ENCODE measurements at places on chromosomes 12 and 14.

DNA sequence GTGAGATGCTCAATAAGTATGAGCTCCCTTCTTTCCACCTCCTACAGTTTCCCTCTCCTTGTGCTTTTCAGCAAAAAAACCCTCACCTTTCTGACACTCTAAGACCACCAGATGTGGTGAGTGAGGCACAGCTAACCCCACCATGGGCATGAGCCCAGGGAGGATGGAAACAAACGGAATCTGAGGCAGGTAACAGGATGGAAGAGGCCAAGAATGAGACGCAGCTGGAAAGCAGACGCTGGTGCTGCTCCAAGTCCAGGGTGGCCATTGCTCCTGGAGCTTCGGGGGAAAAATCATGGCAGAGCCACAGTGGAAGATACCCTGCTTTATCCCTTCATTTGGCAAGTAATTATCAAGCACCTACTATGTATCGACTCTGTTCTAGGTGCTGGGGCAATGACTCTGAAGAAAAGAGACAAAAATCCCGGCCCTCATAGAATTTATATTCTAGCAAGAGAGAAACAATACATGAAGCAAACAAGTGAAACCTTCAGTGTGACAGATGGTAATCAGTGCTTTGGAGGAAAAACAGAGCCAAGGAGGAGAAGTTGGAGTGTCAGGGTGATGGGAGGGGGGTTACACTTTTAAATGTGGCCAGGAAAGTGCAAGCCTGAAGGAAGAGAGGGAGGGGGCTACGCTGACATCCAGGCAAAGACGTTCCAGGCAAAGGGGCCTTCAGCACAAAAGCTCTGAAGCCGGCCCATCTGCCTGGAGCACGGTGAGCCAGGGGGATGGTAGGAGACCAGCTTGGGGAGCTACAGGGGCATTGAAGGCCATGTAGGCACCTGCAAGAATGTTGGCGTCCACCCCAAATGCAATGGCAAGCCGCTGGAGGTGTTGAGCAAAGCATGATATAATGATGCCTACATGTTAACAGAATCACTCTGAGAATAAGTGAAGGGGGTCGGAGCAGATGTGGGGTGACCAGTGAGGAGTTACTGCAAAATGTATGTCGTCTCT, 154.2 kb downstream of the DPF3 start:
- no peak for DNase-seq

- no peak for DNase-seq
These were observed 137.3 kb downstream of the NAV3 start for GRCh38 chr12:77968021-77968420.

- no peak for DNase-seq
These were observed 58.9 kb downstream of the BCL11B start for GRCh38 chr14:99213101-99213500.

- DNase-seq = no peak
These were observed 65.0 kb downstream of the SERPINA3 start for GRCh38 chr14:94677213-94677612.

GRCh38 chr14:31429791-31430190, 9.4 kb upstream of the HEATR5A start:
- no peak for DNase-seq
